CD4-positive, alpha-beta T cell treated with Interleukin-4 for 4 hours (primary cell): ENCODE measurements at places on chromosomes 12 and 14.

DNA sequence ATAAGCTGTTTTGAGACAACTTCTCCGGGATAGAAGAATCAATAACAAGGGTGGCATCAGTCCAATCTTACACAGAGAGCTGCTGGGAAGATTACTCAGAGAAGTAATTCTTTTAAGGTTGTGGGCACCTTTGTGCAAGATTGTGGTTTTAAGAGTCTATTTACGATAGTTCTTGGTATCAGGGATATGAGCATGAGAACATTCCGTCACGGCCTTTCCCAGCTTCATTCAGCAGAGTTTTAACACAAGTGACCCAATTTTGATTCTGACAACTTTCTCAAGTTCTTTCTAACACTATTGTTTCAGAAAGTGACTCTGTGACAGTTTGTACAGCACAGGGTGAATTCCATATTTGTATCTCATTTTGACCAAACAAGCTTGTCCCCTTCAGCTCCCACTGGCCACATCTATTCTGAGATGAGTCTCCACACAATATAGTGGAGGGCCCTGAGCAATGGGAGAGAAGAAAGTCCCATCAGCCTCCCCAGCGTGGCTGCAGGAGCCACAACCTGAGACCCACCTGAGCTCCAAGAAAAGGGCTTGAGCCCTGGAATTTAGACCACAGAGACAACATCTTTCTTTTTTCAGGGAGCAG is 869.2 kb downstream of the TMEM121 start:
- DNase-seq = peak; percentile 52

- no peak for DNase-seq
Measured at GRCh38 chr14:66306101-66306500, 180.1 kb upstream of the CCDC196 start.

GRCh38 chr14:98769326-98769725 is 502.7 kb downstream of the BCL11B start:
- DNase-seq = no peak

DNA sequence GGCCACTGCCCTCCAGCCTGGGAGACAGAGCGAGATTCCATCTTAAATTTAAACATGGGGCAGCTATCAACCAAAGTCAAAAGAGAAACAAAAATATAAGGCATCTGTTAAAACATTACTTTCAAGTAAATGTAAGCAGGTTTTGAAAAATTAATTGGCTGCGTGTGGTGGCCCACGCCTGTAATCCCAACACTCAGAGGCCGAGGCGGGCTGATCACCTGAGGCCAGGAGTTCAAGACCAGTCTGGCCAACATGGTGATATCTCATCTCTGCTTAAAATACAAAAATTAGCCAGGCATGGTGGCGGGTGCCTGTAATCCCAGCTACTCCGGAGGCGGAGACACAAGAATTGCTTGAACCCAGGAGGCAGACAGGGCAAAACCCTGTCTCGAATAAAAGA is 82.7 kb downstream of the PLEKHA5 start:
- DNase-seq = no peak

DNA sequence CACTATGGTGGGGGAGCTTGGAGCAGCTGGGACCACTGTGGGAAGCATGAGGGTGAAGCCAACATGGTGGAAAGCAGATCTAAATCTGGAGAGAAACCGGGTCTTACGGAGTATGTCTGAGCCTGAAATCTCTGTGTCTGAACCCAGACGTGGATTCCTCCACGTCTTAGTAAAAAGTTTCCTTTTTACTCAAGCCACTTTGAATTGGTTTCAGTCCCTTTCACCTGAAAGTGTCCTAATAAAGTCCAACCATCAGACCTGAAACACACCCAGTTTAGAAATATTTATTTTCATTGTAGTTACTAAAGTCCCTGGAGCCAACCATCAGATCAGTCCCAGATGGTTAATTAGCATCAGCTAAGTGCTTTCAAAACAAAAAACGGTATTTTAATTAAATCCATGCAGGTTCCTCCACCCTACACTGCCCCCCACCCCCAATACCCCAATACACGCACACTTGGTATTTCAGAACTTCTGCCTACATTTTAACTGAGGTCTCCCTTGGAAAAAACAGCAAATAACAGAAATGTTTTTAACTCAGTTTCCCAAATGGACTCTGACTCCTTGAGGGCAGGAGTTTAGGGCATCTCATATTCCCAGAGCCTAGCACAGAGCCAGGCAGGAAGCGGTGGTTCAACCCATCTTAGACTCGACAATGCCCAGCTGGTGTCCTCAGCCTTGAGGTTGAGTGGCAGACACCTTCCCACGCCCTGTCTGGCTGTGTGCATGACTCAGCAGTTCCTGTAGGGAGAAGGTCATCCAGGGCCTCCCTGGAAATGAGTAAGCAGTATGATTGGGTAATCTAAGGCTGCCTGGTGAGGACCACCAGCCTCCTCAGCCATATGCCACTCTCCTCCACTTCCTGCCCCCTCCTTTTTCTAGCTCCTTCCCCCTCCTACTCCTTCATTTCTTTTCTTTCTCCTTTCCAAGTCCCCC is 175.8 kb downstream of the TTC8 start:
- no peak for DNase-seq
